ENCODE measurements at places on chromosomes 12 and 14.

DNA sequence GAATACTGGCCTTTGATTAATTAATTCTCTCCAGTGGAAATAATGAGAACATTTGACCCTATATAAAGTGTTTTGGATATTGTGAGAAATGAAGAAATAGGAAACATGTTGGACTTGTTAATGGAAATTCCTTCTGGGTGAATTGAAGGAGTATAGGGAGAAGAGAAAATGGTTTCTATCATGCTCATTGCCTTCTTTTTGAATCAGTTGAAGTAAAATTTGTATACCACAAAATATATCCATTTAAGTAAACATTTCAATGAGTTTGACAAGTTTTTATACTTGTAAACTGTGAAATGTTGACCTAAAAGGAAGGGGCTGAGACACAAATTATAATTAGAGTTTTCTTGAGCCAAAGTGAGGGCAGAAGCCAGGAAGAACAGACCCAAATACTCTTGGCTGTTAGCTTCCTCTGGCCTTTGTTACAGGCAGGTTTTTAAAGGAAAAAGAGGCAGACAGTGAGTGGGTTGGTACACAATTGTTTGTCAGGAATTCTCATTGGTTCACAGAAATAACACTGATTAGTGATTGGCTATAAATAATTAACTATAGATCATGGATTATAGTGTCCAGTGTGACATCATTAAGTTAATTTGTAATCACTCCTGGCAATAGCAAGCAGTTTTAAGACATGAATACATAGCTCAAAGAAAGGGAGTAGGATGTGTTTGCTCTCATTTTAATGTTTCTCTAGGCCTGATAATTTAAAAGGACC is 826 bp downstream of the ZNF705A start:
- no peak for DNase-seq

DNA sequence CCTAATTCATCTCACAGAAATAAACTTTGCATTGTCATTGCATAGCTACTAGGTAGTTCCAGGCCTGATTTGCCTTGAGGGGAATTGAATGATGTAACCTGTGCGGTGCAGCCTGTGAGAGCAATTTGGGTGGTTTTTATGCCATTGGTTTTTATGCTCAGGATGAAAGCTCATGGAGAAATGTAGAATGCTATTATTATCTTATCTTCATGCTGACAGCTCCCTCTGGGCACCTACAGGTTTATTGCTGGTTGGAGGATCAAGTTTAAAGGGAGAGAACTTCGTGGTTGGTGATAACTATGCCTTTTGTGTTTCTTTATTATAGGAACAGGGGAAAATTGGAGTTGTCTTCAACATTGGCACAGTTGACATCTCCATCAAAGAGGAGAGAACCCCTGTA is 547.9 kb downstream of the DIO2 start:
- no peak for DNase-seq

DNA sequence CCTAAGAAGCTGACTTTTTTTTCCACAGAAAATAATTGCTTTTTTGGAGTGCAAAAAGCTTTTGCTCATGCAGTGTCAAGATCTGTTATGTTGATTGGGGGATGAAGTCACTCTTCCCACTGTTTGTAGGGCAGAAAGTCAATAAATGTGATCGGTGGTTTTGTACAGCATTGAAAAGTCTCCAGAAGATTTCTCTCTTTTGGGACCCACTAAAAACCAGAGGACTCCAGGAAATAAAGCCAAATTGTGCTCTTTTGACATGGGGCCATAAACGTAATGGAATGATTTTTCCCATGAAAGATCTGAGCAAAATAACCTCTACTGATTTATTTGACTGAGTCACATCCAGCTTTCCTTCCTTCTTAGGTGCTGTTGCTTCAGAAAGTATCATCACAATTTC is 122.5 kb downstream of the SNAPC1 start:
- DNase-seq, result no peak

- no peak for DNase-seq
Observed at GRCh38 chr12:118714051-118714460, 267.3 kb upstream of the SRRM4 start.

DNA sequence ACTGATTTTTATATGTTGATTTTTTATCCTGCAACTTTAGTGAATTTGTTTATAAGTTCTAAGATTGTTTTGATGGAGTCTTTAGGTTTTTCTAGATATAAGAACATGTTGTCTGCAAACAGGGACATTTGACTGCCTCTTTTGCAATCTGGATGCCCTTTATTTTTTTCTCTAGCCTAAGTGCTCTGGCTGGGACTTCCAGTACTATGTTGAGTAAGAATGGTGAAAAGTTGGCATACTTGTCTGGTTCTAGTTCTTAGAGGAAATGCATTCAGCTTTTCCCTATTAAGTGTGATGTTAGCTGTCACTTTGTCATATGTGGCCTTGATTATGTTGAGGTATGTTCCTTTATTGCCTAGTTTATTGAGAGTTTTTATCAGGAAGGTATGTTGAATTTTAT is 68.1 kb downstream of the ERC1 start:
- no peak for DNase-seq

DNA sequence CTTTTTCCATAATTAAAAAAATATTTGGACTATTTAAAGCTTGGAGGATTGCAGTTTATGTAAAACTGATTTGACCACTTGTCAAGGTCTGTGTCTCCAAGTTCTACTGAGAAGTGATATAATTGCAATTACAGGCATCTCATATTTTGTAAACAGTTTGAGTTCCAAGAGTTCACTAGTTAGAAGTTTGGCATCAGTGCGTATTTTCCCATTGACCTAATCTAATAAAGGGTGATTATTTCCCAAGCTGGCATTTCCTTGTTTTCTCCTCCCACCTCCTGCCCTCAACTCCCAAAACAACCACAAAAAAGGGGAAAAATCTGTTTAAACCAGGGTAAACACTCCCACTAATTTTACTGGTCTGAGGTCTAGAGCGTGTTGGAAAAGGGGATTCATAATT is 3.0 kb upstream of the MYF6 start:
- no peak for DNase-seq

GRCh38 chr12:70459786-70460185 is 93.7 kb downstream of the KCNMB4 start:
- no peak for DNase-seq

- DNase-seq, result peak; percentile 27
Observed at GRCh38 chr12:76558684-76559399, 729 bp downstream of the OSBPL8 start.

GRCh38 chr12:4153343-4153892 is 120.1 kb upstream of the CCND2 start:
- no peak for DNase-seq

- DNase-seq, result no peak
Observed at GRCh38 chr14:92760524-92760805, 12.0 kb upstream of the LGMN start.

- DNase-seq, result no peak
Observed at GRCh38 chr12:59403259-59403932, 192.4 kb upstream of the SLC16A7 start.

DNA sequence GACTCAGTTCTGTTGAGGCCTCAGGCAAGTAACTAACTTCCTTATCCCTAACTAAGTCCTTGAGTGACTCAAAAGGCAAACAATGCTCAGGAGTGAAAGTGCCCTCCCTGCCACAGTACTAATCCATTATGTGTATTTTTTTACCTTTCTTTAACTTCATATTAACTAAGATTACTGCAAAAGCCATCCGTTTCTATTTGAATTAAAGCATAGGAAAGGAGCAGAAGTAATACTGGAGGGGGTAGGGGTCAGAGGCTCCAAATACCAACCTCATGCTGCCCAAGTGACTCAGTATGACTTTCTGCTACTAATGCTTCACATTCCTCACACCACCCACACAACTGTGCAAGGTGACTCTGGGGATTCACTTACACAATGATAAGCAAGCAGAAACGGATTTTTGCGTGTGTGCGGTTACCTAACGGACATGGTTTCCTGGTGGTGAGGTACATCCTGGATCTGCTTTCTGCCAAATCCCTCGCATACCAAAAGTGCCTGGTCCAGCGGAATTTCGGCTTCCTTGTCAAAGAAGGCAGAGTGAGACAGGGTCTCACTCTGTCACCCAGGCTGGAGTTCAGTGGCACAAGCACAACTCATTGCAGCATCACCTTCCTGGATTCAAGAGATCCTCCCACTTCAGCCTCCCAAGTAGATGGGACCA is 25.1 kb downstream of the MOK start:
- no peak for DNase-seq

GRCh38 chr14:77502109-77502782 is 3.6 kb upstream of the ISM2 start:
- no peak for DNase-seq

DNA sequence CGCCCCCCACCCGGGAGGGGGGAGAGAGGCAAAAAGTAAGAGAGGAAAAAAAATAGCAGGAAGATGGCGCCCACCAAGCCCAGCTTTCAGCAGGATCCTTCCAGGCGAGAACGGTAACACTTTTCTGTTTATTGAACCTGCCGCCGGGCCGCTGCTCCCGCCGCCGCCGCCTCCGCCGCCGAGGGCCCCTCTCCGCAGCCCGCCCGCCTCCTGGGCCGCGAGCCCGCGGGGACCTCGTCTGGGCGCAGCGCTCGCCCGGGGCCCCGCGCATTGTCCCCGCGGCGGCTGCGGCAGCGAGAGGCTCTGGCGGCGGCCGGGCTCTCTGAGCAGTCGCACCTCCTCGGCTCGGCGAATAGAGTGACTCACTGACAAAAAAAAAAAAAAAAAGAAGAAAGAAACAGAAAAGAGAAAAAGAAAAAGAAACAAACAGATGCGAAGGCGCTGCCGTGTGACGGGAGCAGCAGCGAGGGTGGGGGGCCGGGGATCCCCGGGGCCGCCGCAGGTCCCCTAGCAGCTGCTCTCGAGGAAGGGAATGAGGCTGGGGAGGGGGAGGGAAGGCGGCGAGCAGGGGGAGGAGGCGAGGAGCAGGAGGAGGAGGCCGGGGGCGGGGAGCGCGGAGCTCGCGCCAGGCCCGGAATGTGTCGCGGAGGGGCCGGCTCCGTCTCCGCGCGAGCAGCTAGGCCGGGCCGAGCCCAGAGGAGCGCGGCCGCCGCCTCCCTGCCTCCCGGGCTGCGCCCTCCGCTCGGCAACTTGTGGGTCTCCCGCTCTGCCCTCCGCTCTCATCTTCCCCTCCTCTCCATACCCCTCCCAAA is 781 bp downstream of the NPAS3 start:
- DNase-seq, result no peak

DNA sequence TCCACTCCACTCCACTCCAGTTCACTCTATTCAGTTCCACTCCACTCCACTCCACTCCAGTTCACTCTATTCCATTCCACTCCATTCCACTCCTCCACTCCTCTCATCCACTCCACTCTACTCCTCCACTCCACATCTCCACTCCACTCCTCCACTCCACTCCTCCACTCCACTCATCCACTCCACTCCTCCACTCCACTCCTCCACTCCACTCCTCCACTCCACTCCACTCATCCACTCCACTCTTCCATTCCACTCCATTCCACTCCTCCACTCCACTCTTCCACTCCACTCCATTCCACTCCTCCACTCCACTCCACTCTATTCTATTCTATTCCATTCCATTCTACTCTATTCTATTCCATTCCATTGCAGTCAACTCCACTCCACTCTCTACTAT is 9.8 kb downstream of the SERPINA5 start:
- no peak for DNase-seq

DNA sequence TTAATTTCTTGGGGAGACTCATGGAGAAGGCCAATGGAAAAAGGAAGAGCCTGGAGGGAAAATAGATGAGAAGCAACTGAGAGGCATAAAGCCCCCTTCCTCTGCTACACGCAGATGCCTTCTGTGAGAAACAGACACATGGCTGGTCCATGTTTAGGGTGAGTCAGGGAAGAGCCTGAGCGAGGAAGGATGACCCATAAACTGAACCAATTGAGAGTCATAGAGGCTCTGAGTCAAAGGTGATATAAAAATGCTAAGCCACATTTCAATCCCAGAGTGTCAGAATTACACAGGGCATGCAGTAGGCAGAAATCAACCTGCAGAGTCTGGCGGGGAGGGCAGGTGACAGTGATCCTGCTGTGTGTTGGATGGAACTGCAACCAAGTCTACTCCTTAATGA is 30.1 kb upstream of the NEDD1 start:
- DNase-seq, result no peak

GRCh38 chr14:72924337-72924736 is 1.9 kb upstream of the DCAF4 start:
- DNase-seq, result no peak
